ENCODE measurements at places on chromosomes 12 and 14.

DNA sequence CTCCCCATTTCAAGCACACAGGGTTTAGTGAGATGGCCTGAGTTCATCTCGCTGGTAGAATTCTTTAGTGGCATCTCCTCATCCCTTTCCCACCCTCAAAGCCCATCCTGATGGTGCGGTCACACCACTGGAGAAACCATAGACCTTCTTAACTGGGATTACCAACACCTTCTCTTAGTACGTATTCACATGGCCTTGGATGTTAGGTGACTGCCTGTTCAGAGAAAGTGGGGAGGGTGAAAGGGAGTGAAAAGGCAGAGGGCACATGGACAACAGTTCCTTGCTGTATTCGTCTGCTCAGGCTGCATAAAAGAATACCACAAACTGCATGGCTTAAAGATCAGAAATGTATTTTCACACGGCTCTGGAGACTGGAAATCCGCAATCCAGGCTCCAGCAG, 306.1 kb downstream of the ZFP36L1 start:
- no peak for DNase-seq

- no peak for DNase-seq
These were observed 9.4 kb upstream of the CACNA2D4 start for GRCh38 chr12:1927751-1928351.

DNA sequence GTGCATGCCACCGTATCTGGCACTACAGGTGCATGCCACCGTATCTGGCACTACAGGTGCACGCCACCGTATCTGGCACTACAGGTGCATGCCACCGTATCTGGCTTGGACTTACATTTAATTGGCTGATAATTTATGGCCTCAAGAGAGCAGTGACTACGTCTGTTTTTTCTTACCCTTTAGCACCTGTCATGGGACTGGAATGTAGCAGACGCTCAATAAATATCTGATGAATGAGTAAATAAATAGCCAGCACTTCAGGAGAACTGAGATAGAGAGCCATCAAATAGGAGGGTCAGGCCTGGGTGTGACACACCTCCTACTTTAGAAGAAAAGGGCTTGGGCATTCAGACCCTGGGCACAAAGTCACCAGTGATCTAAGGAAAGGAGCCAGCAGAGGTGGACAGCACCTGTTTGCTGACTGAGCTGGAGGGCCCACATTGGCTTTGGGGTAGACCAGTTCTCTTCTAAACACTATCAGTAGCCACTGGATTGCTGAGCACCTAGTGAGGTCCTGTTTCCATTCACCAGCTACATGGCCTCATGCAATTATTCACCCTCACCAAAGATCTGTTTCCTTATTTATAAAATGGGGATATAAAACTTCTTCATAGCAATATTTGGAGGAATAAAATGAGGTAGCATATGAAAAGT, 50.1 kb downstream of the RFX4 start:
- peak; percentile 14 for DNase-seq

DNA sequence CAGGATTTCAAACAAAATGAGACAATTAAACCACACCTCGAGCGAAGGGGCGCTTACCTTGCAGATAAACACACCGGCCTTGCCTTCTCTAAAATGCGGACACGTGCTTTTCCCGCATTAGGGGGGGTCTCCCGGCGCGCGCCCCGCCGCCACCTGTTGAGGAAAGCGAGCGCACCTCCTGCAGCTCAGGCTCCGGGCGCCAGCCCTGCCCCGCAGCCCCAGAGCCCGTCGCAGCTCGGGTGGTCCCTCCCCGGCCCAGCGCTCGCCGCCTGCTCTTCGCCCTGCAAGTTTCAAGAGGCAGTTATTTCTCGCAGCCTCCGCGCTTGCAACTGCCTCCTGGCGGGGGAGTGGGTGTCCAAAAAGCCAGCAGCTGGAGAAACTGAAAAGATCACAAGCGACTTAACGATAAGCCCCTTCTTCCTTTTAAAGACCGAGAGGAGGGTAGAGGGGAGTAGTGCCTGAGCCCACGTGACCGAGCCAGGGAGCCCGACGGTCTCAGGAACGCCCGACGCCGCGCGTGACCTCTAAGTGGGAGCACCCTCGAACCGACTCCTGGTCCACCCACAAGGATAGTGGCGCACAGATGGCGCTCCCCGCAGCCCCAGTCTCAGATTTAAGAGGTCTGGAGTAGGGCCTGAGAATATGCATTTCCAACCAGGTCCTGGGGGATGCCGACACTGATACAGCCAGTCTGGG, at the start of gene ESR2:
TSS of gene ESR2 (minus strand) at position 396 of the 696 bp plus-strand sequence. CDS start 11,386 bp downstream, outside the sequence.
- DNase-seq = peak; percentile 67

DNA sequence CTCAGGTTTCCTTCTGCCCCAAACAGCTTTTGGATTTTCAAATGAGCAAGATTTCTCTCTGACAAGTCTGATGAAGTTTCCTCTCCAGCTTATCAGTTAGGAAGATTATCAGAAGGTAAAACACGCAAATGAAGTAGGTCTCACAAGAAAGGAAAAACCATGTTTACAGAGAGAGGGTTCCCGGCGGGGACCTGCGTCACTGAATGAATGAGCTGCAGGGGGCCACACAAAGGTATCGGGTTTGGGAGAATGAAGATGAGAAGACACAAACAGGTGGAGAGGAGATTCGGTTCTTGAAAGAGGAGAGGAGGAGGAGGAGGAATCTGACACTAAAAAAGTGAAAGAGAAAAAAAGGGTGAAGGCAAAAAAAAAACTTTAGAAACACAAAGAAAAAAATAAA, 208.6 kb downstream of the CALM1 start:
- no peak for DNase-seq

DNA sequence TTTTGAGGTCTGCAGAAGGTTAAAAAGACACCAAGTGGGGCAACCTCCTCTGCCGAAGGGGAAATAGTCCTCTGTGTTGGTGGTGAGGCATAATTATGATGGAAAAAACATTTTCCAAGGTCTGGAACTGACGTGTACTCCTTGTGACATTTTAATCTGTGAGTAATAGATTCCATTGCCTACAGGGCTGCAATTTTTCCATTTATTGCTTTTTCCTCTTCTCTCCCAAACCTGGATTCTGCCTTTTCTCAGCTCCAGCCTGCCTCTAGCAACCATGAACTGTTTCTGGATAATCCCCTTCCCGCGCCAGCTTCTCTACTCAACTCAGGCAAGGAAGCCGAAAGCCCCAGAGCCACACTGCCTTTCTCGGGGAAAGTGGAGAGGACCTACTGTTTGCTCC, 230.1 kb upstream of the PLXNC1 start:
- peak; percentile 38 for DNase-seq

DNA sequence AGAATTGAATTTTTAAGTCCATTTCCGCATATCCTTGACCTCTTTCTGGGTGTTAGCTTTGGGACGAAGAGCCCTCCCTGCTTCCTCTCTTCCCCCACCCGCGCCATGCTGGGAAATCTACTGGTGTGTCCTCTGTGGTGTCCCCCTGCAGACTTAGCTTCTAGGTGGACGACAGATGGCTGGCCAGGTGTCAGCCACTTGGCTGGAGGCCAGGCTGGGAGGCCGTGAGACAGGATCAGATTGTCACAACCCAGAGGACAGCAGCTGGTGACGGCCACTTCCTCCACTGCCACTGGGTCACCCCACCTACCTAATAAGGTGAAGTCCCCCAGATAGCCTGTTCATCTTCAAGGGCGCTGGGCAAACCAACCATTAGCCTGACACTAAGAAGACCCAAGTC, 13.3 kb upstream of the DTX1 start:
- no peak for DNase-seq

- no peak for DNase-seq
These were observed at the start of gene GSG1 for GRCh38 chr12:13103391-13104033. GSG1 (minus strand) TSS chr12:13103667; CDS start chr12:13103512, 155 bp downstream.

- no peak for DNase-seq
These were observed 12.6 kb downstream of the DHRS1 start for GRCh38 chr14:24286996-24287395.

GRCh38 chr14:94612580-94613554, 676 bp downstream of the SERPINA3 start:
- peak; percentile 55 for DNase-seq

DNA sequence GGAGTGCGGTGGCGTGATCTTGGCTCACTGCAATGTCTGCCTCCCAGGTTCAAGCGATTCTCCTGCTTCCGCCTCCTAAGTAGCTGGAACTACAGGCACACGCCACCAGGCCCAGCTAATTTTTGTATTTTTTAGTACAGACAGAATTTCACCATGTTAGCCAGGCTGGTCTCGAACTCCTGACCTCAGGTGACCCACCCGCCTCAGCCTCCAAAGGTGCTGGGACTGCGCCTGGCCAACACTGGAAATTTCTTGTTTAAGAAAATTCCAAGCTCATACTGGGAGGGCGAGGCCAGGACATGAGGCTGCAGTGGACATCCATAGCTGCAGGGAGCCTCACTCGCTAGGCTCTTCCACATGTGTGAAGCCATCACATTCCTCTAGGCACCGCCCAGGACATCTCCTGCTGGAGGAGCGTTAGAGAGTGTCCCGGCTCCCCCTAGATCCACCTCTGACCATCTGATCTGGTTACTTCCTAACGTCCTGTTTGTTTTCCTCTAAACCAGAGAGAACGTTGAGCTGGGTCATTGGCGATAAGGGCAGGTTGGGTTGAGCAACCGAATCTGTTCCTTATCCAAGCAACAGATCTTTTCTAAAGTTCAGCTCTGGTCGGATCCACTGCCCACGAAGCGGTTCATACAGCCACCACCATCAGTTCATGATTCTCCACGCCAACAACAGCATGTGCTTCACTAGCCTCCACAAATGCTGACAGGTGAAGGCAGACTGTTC, 108.2 kb upstream of the MED13L start:
- peak; percentile 44 for DNase-seq

DNA sequence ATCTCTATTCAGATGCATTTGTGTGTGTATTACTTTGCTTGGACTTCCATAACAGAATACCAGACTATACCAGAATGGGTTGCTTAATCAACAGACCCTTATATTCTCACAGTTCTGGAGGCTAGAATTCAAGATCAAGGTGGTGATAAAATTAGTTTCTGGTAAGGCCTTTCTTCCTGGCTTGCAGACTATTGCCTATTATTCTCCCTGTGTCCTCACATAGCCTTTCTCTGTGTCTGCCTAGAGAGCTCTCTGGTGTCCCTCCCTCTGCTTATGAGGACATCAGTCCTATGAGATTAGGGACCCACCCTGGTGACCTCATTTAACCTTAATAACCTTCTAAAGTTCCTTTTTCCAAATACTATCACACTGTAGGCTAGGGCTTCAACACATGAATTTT, 106.0 kb downstream of the FAR2 start:
- DNase-seq = no peak

DNA sequence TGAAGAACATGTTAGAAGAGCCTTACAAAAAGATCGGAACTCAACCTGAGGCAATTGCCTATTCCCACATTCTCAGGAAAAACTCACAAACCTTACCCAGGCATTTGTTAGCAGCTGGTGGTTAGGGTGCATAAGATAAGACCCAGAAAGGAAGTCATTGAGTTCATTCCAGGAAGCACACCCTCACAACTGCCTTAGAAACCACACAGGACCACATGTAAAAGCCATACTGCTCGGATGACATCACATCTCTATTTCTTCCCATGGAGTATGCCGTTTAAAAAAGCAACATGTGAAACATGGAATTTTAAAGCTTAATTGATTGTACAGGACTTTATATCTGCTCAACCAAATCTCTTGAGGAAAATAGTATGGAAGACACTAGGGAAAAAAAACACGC, 411.2 kb downstream of the DAD1 start:
- DNase-seq = peak; percentile 21

DNA sequence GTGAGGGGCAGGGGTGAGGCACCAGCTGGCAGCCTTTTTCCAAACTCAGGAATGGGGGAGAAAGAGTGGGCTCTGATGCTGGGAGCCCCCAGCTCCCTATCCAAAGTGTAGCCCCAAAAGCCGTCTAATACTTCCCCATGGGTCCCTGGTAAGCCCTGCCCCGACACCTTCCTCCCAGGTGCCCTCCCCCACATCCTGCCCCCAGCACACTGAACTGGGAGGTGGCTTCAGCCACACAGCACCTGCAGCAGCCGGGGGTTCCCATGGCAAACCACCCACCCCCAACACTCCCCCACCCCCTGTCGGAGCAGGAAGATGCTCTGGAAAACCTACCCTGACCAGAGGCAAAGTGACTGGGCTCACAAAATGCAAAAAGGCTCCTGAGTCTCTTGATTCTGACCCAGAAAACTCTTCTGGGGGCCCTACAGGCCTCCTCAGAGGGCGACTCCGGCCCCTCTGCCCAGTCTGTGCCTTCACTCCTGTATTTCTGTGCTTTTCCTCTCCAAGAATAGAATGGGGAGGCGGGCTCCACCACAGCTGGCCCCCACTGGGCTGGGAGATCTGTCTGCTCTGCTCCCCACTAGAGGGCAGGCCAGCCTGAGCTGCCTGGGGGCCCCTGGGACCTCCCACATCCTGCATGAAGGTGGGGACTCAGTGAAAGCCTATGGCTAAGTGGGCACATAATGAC, 81.6 kb downstream of the ITPK1 start:
- DNase-seq = no peak

DNA sequence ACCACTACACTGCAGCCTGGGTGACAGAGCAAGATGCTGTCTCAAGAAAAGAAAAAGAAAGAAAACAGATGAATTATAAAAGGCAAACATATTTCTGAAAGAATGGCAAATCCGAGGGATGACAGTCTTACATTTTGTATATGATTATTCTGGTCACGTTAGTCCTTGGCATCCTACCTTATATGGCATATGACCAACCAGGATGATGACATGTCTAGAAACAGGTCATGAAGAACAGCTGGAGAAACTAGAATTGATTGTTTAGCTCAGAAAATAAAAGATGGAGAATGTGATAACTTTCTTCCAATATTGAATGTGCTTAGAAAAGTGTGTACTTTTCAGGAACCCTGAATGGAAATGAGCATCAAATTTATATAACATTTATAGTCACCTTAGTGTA, 19.2 kb downstream of the SLC2A14 start:
- DNase-seq = no peak

- DNase-seq = no peak
These were observed 3.7 kb downstream of the ZBTB1 start for GRCh38 chr14:64508215-64508776.

- DNase-seq = peak; percentile 41
These were observed 857 bp downstream of the ETNK1 start for GRCh38 chr12:22625762-22626294.

DNA sequence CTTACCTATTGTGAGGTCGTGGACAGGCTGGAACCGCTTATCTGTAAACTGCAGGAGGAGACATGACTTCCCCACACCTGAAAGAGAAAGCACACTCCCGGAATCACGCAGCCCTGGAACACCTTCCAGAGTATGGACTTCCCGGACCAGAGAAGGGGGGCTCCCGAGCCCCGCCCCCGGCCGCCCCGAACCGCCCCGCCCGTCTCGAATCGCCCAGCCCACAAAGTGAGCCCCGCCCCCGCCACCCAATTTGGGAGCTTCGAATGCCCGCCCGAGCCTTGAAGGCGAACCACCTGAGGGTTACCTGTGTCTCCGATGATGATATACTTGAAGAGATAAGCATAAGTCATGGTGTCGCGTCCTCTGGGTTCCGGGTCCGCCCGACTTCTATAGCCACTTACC, 235 bp downstream of the RAB2B start:
- DNase-seq = peak; percentile 70
